HCEC 1CT (cell line): ENCODE measurements at places on chromosomes 12 and 14.

GRCh38 chr12:96117460-96117859, 76.7 kb upstream of the ELK3 start:
- DNase-seq = no peak

DNA sequence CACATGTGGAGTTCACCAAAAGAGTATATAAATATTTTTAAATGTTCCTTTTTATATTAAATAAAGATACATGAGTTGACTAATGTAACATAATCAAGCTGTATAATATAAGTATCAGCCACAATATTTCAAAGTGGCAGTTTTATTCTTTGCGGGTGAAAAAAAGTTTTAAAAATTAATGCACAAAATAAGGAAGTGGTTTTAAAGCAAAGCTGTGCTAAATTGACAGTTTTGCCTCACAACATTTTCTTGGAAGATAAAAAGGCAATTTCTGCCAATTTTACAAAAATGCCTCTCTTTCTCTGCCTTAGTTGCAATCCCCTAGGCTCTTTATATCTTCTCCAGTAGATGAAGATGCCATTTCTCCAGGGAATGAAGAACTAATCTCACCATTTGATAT, 719.1 kb downstream of the C12orf50 start:
- DNase-seq = no peak

DNA sequence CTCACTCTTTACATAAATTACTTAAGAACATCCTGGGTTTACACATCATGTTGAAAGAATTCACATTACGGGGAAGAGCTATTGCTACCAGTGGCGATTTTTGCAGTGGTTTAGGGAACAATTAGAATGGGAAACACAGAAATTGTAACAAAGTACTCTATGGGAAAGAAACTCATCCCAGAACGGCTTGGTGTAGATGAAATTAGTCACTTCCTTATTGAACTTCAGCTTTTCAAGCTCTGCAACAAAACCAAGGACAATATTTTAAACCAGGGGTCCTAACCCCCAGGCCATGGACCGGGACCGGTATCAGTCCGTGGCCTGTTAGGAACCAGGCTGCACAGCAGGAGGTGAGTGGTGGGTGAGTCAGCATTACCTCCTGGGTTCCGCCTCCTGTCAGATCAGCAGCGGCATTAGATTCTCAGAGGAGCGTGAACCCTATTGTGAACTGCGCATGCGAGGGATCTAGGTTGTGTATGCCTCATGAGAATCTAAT, 32.3 kb upstream of the FICD start:
- peak; percentile 4 for DNase-seq

DNA sequence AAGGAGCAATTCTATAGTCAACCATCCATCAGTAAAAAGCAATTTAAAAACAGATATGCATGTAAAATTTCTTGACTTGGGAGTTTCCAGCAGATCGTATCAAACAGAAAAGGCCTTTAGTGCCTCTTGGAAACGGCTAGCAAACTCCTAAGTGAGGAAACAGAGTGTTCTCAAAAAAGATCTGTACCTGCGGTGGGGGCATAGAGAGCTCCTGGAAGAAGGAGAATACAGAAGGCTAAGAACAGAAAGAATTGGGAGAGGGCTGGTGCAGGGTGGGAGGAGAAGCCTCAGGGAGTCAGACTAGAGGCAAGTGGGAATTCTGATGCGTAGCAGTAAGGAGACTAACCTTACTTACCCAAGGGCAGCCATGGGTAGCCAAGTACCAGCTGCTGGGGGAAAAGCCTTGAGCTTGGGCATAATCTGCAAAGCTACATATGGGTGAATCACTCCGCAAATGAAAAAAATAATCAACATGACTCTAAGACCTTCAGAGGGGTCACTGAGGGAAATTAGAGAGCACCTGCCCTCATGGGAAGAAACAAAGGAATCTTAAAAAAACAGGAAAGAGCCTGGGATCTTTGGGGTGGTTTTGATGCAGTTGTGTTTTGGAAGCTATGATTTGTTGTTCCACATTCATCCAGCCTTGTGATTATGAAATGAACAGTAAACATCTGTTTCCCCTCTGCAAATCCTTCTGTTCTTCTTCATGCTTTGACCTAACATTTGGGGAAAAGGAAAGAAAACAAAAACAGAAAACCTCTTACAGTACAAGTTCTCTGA, 10.4 kb downstream of the RHOJ start:
- no peak for DNase-seq

- no peak for DNase-seq
These were observed 17.1 kb downstream of the GMFB start for GRCh38 chr14:54471641-54472040.

- DNase-seq = no peak
These were observed 115.7 kb downstream of the LGMN start for GRCh38 chr14:92632546-92633273.

- no peak for DNase-seq
These were observed 7.8 kb upstream of the DTD2 start for GRCh38 chr14:31465111-31465510.

DNA sequence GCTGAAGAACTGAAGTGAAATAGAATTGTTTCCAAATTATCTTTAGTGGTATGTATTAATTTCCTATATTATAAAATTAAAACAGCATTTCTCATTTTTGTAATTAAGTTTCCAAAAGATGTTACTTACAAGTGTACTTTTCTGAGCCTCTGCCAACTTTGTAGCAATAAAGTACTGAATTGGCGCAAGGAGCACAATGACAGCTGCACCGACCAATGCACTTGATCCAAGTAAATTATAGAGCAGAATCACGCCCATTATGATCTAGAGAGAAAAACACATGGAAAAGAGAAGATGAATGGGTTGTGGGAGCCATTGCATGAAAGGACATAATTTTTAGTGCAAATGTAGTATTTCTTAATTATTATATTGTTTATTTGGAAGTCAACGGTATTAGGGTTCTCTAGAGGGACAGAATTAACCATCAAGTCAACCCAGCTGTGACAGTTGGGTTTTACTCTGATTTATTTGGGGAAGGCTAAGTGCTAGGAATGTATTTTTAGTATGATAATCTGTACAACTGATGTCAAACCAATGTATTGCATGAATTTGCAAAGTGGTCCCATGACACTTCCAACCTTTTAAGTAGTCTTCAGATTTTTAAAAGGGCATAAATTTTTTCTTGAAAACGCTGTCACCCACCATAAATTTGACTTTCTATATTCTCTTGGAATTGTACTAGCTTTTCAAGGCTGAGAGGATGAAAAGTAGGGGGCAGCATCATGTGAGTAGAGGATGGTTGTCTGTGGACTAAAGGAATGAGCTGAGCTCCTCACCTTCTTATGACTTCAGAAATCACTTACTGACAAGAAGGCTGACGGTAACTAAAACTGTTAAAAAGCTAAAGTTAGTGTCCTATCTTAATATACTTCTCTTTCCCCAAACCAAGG, 33.0 kb downstream of the ABCC9 start:
- DNase-seq = no peak

DNA sequence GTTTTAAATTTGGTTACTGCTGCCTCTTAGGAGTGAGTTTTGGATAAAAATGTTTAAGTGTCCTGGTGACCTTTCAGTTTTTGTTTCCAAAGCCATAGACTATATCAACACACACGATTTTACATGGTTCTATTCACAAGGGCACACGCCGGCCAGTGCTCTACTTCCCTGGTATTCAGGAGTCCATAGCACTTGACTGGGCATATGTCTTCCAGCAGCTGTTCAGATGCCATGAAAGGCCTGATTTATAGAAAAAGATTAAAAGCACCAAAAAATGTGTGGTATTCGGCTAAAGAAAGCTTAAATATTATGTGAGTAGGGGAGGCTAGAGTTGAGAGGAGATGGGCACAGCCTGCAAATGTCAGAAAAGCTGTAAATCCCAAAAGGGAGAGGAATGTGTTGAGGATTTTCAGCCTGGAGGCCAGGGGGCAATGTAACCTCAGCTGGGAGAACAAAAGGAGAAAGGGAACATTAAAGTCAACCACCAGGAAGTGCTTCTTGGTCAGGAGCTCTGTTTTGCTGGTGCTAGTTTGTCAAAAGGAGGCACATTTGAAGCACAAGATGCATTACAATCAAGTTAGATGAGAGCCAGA, 478.4 kb downstream of the RAD51B start:
- DNase-seq = peak; percentile 32

DNA sequence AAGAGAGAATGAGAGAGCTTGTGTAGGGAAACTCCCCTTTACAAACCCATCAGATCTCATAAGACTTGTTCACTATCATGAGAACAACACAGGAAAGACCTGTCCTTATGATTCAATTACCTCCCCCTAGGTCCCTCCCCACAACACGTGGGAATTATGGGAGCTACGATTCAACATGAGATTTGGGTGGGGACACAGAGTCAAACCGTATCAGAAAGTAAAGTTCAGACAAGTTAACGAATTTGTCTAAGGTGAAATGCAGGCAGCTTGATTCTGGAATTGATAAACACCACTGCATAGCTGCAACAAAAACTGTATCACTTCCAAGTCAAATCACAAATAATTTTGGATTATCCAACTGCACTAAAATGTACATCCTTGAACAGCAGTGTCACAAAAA, 47.4 kb downstream of the FOXN3 start:
- no peak for DNase-seq

- DNase-seq = no peak
These were observed 556.4 kb downstream of the SLC6A15 start for GRCh38 chr12:84356224-84356623.

DNA sequence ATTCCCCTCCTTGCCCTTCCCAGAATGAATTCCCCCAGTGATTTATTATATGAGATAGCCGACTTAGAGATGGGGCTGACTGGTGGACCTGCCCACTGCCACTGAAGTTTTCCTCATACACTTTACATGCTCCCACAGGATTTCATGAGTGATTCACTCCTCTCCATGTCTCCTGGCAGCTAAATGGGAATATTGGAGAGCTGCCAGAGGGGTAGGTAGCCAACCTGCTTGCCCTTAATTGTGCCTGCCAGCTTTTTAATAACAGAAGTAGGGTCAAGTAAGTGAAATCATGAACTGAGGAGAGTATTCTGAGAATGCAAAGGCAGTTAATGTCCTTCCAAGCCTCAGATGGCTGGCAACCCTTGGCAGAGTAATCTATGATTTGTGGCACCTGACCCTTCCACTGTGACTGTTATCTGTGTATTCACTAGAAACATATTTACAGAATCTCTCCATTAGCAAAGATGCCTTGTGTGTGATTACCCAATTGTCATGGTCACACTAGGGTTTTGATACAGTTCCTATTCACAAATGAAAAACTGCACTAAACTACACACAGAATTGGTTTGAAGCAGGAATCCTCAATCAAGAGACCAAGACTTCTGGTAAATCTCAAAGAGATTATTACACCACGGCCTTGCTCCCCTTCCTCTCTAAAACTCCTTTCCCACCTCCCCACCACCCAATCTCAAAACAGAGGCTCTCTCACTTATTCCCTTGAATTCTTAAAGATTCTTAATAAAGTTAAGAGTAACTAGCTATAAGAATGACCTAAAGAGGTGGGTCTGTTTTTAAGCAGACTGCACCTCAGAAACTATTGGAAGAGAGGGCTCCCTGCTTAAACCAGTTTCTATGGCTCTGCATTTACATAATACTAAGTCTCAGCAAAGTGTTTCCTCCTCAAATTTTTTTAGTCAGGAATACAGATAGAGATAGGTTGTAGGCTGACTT, 17.2 kb downstream of the NKX2-1 start:
- DNase-seq = no peak

- DNase-seq = no peak
These were observed 327.0 kb downstream of the SEC23A start for GRCh38 chr14:38775986-38776385.

DNA sequence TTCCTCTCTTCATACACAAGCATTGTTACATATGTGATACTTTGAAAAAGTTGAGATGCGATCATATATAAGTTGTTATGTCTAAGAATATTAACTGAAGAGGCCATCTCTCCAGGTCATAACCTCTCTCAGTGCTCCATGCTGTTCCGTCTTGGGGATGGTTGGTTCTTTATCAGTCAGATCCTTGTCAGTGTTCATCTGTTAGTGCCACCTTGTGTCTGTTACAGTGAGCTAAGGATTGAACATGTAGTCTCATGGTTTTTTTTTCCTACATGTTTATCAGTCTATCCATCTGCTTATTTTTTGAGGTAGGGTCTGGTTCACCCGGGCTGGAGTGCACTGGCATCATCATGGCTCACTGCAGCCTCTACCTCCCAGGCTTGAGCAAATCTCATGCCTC, 30.5 kb downstream of the EP400 start:
- peak; percentile 37 for DNase-seq

DNA sequence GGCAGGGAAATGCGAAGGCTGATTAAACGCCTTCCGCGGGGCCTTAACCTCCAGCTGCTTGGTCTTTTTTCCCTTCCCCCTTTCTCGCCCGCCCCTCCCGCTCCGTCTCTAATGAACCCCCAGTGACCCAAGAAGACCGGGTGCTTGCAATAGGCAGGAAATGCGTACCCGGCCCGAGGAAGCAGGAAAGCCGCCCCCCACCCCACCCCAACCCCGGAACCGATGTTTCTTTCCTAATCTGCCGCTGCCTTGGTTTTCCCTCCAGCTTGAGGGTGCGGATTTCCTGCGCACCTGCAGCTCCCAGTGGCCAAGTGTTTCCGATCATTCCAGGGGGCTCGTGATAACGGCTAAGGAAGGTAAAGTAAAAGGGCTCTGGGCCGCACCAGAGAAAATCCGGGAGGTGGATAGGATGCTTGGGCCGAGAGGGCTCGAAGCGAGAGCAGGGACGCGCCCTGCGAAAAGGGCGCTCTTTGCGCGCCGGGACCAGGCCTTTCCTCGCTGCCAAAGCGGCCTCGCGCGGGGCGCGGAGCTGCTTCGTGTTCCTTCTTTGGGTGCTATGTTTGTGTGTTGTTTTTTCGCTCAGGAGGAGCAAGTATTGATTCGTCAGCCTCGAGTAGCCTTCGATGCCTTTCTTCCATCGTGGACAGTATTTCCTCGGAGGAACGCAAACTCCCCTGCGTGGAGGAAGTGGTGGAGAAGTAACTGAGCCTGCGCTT, 983 bp downstream of the MYF6 start:
- no peak for DNase-seq

GRCh38 chr12:94458877-94459727, 565 bp downstream of the CEP83 start:
- no peak for DNase-seq

DNA sequence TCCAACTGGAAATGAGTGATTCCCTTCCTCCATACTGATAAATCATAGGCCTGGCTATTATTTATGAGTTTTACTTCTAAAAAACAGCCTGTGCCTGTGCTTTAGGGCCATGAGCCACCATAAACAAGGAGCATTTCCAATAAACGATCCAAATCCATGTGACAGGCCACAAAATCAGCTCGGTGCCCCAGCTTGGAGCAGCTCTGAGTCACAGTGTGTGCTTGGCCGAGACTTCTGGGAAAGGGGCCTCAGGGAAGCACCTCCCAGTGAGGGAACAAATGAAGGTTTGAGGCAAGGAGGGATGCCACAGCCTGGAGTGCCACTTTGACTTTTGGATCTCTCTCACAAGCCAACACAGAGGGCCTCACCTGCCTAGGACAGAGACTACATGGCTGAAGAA, 190.4 kb downstream of the NTF3 start:
- DNase-seq = no peak

GRCh38 chr12:13404631-13405473, 208.3 kb downstream of the EMP1 start:
- DNase-seq = no peak

GRCh38 chr14:29320286-29320685, 553.7 kb downstream of the FOXG1 start:
- DNase-seq = no peak
